ENCODE measurements at places on chromosomes 3 and 15. TPM values are rescaled to one million over a fixed set of nuclear protein-coding genes. Genes with fewer than 3 reads are reported as not detected.

DNA sequence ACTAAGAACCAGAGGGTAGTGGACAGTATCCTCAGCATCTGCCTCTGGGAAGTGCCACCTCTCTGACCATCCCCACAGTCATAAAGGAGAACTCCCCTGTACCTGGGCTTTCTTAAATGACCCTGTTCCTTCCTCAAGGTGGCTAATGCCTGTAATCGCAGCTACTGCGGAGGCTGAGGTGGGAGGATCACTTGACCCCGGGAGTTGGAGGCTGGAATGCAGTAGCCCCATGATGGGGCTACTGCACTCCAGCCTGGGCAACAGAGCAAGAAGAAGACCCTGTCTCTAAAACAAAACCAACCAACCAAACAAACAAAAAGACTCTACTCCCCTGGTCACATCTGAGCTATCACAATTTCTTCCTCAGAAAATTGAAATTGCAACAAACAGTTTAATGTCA is 848 bp upstream of the BUB1B start:
- no peak for ATAC-seq

DNA sequence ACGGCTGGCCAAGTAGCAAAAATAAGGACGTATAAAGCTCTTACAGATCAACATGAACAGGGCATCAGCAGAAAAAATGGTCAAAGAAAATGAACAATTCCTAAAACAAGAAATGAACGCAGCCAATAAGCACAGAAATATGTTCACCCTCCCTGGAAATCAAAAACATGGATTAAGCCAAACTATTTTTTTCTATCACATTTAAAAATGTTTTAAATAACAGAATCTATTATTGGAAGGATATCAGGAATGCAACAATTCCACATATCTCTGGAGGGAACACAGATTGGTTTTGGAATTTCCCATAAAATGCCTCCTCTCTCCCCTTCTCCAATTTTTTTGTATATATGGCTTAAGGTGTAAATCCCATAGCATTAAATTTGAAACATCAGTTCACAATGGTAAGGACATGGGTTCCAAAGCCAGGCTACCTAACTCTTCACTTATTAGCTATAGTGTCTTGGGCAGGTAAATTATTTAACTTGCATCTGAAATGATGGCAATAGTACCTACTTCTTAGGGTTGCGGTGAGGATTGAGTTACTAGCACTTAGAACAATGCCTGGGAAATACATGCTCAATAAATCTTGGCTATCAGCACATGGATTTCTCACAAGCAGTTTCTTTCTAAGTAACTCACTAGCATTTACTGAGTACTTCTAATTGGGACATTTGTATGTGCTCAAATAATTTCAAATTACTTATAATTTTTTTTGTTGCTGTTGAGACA is 10.1 kb downstream of the UACA start:
- no peak for ATAC-seq

- ATAC-seq: peak; percentile 86
Observed at GRCh38 chr15:60964527-60964926, 264.6 kb downstream of the RORA start.

DNA sequence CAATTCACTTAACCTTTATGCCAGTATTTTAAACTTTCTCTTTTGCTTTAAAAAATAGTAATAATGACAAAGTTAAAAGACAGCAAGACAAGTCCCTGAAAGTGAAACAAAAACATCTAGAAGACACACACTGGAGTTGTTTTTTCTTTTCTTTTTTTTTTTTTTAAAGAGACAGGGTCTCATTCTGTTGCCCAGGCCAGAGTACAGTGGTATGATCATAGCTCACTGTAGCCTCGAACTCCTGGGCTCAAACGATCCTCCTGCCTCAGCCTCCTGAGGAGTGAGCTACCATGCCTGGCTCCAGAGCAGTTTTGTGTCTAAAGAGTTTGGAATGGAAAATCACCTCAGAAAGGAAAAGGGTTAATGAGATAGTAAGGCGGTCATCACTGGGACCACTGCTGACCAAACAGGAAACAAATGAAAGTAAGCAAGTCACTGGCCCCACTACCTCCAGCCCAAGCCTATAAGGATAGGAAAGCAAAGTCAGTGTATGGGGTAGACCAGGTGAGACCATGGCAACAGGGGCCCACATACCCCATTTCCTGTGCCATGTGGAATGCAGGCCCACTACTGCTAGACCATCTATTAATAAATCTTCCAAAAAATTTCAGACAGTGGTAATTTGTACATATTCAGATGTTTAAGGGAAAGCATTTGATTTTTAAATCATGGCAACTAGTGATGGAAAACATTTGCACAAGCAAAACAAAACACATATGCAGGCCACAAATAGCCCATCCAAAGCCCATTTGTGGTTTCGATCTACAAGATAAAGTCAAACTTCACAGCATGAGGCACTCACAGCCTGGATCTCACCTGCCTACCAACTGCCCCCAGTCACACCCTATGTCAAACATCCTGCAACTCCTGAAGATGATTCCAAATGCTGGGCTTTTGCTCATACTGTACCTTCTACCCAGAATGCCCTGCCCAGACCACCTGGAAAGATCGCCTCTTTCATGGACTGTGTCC is 62.6 kb downstream of the OSBPL10 start:
- ATAC-seq: no peak

GRCh38 chr3:71575433-71575832 is 8.1 kb downstream of the FOXP1 start:
- no peak for ATAC-seq

GRCh38 chr3:36992806-36993325 is at the start of gene EPM2AIP1:
EPM2AIP1 (minus strand) TSS chr3:36993131; CDS start chr3:36993077, 54 bp downstream.
- ATAC-seq: peak; percentile 89

DNA sequence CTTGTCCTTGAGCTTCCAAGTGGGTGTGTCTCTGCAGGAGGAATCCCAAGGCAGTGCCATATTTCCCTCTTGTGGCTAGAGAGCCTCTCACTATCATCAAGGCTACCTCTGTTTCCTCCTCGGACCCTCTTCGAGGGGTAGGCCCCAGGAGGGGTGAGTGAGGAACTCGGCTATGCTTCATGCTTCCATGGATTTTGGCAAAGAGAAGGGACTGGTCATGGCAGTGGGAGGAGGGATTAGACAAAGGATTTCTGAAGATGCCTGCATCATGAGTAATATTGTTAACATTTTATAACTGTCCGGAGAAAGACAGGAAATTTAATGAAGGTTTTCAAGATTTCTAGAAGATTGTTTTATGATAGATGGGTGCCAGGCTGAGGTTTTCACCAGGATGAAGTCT is 241.5 kb downstream of the CLSTN2 start:
- no peak for ATAC-seq

DNA sequence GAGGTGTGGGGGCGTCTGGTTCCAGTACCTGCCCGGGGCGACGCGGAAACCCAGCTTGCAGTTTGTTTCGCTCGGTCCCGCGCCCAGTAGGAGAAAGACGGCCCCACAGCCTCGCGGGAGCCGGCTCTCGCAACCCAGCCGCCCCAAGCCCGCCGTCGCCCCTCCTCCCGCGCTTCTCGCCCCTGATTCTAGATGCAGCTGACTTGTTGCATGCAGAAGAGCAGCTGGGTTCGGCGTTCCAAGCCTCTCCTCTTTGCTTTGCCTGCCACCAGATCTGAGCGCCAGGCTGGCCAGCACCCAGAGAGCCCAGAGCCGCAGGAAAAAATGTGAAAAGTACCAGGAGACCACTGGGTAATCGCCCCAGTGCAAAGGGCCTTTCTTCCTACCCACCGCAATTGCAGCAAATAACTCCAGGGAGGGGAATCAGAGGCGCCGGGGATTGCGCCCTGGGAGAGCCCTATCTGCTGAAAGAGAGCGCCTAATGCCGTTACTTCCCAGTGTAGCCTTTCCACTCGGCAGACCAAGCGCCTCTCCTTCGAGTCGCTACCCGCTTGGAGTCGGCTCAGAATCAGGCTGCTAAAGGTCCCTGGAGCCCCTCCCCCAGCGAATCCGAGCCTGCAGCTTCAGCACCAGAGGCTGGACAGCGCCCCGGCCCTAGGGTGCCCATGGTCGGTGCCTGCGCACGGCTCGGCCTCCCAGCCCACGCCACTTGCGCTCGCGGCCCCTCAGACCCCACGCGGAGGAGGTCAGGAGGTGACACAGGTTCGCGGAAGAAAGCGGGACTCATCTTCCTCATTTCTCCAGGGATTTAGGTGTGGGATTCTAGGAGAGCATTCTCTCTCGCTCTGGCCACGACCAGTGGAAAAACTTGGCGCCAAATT is 15.7 kb upstream of the AEN start:
- ATAC-seq: peak; percentile 33

GRCh38 chr15:31046759-31047359 is 54.7 kb downstream of the TRPM1 start:
- ATAC-seq: no peak

GRCh38 chr3:146839727-146840375 is 234.7 kb upstream of the PLSCR5 start:
- ATAC-seq: peak; percentile 26

- ATAC-seq: no peak
Observed at GRCh38 chr15:60540002-60540651, 61.2 kb upstream of the ICE2 start.

DNA sequence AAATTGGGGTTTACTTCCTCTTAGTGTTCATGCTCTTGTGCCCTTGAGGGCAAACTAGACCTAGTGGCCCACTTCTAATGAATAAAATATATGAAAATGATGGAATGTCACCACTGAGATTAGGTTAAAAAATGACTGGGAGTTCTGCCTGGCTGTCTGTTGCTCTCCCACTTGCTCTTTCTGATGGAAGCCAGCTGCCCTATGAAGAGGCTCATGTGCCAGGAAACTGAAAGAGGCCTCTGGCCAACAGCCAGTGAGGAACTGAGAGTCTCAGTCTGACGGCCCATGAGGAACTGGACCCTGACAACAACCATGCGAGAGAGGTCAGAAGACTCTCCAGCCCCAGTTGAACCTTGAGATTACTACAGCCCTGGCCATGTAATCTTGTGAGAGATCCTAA is 107.1 kb upstream of the FHIT start:
- ATAC-seq: no peak

DNA sequence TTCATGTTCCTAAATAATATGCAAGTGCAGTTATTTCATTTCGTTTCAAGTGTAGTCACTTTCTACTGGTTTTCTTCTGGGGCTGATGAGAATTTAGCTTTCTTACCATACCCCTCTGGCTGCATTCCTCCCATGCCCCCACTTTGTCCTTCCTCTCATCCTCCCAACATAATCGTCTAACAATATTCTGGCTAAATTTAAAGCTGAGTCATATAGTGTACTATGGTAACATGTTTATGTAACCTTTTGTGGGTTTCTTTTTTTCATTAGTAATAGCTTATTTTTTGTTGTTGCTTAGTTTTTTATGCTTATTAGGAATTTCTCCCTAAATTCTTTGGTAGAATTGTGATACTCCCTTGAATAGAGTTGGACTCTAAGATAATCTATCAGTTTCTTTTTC is 30.5 kb downstream of the DUT start:
- ATAC-seq: no peak

GRCh38 chr3:20564966-20565365 is 379.0 kb upstream of the SGO1 start:
- ATAC-seq: no peak

GRCh38 chr15:89413877-89414276 is 79.3 kb upstream of the POLG start:
- no peak for ATAC-seq

- peak; percentile 80 for ATAC-seq
Observed at GRCh38 chr3:56303487-56303886, 164.8 kb downstream of the ERC2 start.

- ATAC-seq: no peak
Observed at GRCh38 chr3:126773783-126774182, 69.7 kb downstream of the CHCHD6 start.

- peak; percentile 96 for ATAC-seq
Observed at GRCh38 chr3:114418724-114419543, 125.1 kb downstream of the TIGIT start.

DNA sequence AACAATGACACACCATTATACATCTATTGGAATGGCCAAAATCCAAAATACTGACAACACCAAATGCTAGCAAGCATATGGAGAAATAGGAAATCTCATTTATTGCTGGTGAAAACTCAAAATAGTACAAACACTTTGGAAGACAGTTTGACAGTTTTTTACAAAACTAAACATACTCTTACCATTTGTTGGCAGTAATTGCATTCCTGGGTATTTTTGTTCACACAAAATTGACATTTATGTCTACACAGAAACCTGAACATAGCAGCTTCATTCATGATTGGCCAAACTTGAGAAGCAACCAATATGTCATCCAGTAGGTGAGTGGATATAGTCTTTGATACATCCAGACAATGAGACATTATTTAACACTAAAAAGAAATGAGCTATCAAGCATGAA is 489.9 kb downstream of the PLOD2 start:
- ATAC-seq: no peak

DNA sequence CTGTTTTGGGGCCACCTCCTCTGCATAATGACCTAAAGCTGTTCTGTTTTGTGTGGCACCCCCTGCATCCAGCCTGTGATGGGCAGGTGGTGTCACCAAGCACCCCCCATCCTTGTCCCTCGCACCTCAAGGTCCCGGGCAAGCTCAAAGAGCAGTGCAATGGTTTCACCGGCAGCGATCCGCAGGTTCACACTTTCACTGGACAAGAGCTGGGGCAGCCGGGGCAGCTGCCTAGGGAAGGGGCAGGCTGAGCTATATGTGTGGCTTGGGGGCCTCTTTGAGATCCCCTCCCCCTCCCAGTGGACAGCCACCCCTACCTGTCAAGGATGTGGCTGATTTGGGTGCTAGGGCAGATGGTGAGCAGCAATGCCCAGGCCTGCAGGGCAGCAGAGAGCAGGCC is 3.1 kb downstream of the IFRD2 start:
- no peak for ATAC-seq

SLC15A2 gene
- 2.1 TPM for total RNA-seq

WDR93 gene
- 0.13 TPM for total RNA-seq

SLCO2A1 gene
- total RNA-seq: 0.31 TPM

P2RY14 gene
- total RNA-seq: 1.8 TPM

CLDN11 gene
- total RNA-seq: 1.9 TPM

CDC25A gene
- total RNA-seq: 6.5 TPM

CCDC51 gene
- total RNA-seq: 15.1 TPM

Measured in motor neuron (in vitro differentiated cells).